ENCODE measurements at places on chromosomes 2 and 18. TPM values are rescaled to one million over a fixed set of nuclear protein-coding genes. Genes with fewer than 3 reads are reported as not detected.

GRCh38 chr2:26255759-26256384 is 11.1 kb downstream of the HADHB start:
- H3K27me3 ChIP-seq: no peaks in the 10 kb centered on the region
- DNase-seq: no peak
- peaks cover 19% of the 10 kb centered on the region for H3K36me3 ChIP-seq
- H3K4me1 ChIP-seq: peaks cover 12% of the 10 kb centered on the region
- no peak overlapping the region for H3K27ac ChIP-seq

DNA sequence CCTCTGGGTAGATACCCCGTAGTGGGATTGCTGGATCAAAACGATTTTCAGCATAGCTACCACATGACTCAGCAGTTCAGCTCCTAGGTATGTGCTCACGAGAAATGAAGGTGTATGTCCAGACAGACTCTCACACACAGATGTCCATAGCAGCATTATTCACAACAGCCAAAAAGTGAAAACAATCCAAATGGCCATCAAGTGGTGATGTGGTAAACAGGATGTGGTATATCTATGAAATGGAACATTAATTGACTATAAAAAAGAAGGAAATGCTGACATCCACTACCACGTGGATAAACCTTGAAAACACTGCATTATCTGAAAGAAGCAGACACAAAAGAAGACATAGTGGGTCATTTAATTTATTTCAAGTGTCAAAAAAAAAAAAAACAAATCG is 241.9 kb downstream of the EIPR1 start:
- H3K4me3 ChIP-seq: no peak overlapping the region
- peaks cover 3% of the 10 kb centered on the region for H3K36me3 ChIP-seq
- H3K27ac ChIP-seq: no peak overlapping the region

- no peaks in the 10 kb centered on the region for H3K4me1 ChIP-seq
- H3K36me3 ChIP-seq: no peaks in the 10 kb centered on the region
- H3K27ac ChIP-seq: no peak overlapping the region
- no peak overlapping the region for H3K4me3 ChIP-seq
These were observed 1624.2 kb downstream of the LRP1B start for GRCh38 chr2:140506606-140507005.

DNA sequence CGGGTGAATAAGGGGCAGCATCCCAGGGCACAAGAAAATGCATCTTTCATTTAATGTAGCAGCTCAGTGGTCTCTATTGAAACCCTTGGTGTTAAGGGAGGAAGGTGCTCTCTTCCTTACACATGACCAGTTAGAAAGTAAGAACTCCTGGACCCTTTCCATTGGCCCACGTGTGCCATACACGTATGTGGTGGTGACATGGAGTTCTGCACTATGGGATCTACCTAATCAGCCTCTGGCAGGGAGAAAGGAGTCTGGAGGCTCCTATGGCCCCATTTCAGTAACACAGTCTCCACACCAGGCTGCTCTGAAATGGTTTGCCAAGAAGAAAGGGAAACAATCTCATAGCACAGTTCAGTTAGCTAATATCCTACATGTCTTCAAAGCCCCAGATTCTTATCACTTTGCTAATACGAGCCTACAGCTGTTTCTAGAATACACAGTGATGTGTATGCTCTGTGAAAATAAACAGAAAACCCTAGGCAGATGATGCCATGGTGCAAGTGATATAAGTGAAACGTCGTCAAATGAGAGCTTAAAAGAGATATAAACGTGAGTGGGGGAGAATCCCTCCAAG is 7.0 kb downstream of the EFEMP1 start:
- no peak for DNase-seq
- H3K4me3 ChIP-seq: no peak overlapping the region
- no peak overlapping the region for H3K27ac ChIP-seq
- peaks cover 7% of the 10 kb centered on the region for H3K27me3 ChIP-seq
- H3K4me1 ChIP-seq: no peaks in the 10 kb centered on the region
- no peaks in the 10 kb centered on the region for H3K36me3 ChIP-seq

DNA sequence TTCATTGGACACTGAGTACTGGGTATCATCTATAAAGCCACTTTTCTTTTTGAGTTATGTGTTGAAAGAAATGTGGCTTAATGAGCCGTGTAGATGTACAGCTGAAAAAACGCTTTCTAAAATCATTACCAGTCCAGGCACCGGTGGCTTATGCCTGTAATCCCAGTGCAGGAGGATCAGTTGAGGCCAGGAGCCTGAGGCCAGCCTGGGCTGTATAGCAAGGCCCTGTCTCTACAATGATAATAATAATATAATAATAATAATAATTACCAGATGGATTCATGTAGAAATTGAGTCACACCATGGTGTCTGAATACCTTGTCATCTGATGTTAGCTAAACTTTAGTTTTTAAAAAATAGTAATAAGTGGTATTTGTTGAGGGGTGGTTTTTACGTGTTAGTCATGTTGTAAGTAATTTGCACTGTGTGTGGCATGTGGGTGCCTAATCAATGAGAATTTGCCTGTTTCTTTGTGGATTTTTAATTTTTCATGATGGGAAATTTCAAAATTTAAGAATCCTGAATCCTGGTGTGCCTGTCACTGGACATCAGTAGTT is 30.1 kb downstream of the NCK2 start:
- H3K27ac ChIP-seq: peak overlapping the region; percentile 88
- H3K36me3 ChIP-seq: peaks cover 23% of the 10 kb centered on the region
- DNase-seq: no peak

DNA sequence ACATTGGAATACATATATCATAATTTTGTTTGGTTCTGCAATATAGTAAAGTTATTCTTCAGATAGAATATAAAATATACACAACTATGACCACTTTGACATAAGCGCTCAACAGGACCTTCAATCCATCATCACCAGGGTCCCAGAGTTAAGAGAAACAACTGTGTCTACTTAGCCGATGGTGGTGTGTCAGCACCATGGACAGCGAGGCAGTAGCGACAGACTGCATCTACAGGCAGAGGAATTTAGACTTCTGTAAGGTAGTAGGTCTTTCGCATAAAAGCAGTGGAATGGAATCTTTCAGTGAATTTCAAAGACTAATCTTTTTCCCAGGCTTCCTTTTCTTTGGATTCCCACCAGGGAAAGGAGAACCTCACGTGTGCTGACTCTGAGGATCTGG is 20.5 kb upstream of the LRPPRC start:
- H3K4me3 ChIP-seq: no peak overlapping the region
- H3K36me3 ChIP-seq: no peaks in the 10 kb centered on the region
- peaks cover 15% of the 10 kb centered on the region for H3K27me3 ChIP-seq
- no peak overlapping the region for H3K27ac ChIP-seq
- no peaks in the 10 kb centered on the region for H3K4me1 ChIP-seq
- DNase-seq: peak; percentile 55

DNA sequence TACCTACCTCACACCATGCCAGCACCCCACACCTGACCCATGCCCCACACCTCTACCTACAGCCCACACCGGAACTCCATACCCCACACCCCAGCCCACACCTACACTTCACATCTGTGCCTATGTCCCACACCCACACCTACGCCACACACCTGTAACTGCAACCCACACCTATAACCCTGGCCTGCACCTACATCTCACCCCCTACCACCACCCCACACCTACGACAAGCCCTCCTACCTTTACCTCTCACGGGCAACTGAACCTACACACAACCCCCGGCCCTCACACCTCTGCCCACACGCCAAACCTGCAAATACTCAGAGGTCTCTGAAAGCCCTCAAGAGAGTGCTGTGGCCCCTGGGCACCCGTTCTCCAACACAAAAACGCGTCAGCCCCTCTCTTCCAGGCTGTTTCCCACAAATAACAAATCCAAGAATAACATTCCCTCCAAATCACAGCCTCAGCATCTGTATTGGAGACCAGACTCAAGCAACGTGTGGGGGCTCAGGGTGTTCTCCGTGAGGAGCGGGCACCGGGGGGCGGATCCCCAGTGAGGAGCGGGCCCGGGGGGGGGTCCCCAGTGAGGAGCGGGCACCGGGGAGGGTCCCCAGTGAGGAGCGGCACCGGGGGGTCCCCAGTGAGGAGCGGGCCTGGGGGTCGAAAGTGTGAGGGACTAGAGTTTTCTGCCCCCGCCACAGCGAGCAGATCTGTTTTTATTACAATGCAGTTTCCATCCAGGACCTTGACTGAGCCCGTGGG is 33.4 kb downstream of the SLC66A2 start:
- no peaks in the 10 kb centered on the region for H3K4me1 ChIP-seq
- peaks cover 10% of the 10 kb centered on the region for H3K36me3 ChIP-seq
- no peaks in the 10 kb centered on the region for H3K27me3 ChIP-seq

- peak overlapping the region; percentile 19 for H3K27ac ChIP-seq
- peaks cover 17% of the 10 kb centered on the region for H3K36me3 ChIP-seq
These were observed 8.2 kb downstream of the CNNM3 start for GRCh38 chr2:96824079-96824870.

DNA sequence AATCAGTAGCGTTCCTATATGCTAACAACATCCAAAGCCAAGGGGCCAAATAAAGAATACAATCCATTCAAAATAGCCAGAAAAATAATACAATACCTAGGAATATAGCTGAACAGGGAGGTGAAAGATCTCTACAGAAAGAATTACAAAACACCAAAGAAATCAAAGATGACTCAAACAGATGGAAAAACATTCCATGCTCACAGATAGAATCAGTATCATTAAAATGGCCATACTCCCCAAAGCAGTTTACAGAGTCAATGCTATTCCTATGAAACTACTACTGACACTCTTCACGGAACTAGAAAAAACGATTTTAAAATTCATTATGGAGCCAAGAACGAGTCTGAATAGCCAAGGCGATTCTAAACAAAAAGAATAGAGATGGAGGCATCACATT is 57.4 kb downstream of the CCBE1 start:
- H3K36me3 ChIP-seq: no peaks in the 10 kb centered on the region
- H3K27ac ChIP-seq: no peak overlapping the region
- no peak for DNase-seq
- H3K4me1 ChIP-seq: no peaks in the 10 kb centered on the region

GRCh38 chr18:34048423-34048822 is 176.3 kb downstream of the NOL4 start:
- no peak overlapping the region for H3K27ac ChIP-seq
- no peak overlapping the region for H3K4me3 ChIP-seq
- no peak for DNase-seq
- no peaks in the 10 kb centered on the region for H3K4me1 ChIP-seq
- no peaks in the 10 kb centered on the region for H3K36me3 ChIP-seq
- no peaks in the 10 kb centered on the region for H3K27me3 ChIP-seq

GRCh38 chr2:172578054-172578453 is 22.2 kb downstream of the PDK1 start:
- H3K27ac ChIP-seq: no peak overlapping the region
- peaks cover 75% of the 10 kb centered on the region for H3K36me3 ChIP-seq
- DNase-seq: no peak
- H3K27me3 ChIP-seq: no peaks in the 10 kb centered on the region

The SLC11A1 gene
- total RNA-seq: 0.10 TPM

GRCh38 chr2:238379096-238379810 is 47.5 kb upstream of the ASB1 start:
- H3K36me3 ChIP-seq: no peaks in the 10 kb centered on the region
- H3K4me3 ChIP-seq: no peak overlapping the region
- H3K27ac ChIP-seq: no peak overlapping the region
- no peaks in the 10 kb centered on the region for H3K27me3 ChIP-seq

- H3K4me3 ChIP-seq: no peak overlapping the region
- DNase-seq: no peak
- H3K27me3 ChIP-seq: no peaks in the 10 kb centered on the region
- H3K36me3 ChIP-seq: peaks cover 21% of the 10 kb centered on the region
These were observed 91.2 kb downstream of the VRK2 start for GRCh38 chr2:58137856-58138255.

GRCh38 chr18:6236258-6236657 is 178.5 kb downstream of the L3MBTL4 start:
- H3K36me3 ChIP-seq: no peaks in the 10 kb centered on the region
- no peaks in the 10 kb centered on the region for H3K4me1 ChIP-seq
- no peak overlapping the region for H3K4me3 ChIP-seq

- no peaks in the 10 kb centered on the region for H3K27me3 ChIP-seq
- DNase-seq: no peak
These were observed 105.4 kb downstream of the DSEL start for GRCh38 chr18:67411116-67411515.

The IL1RN gene
- 9.8 TPM for total RNA-seq

Data from activated CD4-positive, alpha-beta memory T cell treated with anti-CD3 and anti-CD28 coated beads for 36 hours (primary cell).